Activated CD4-positive, alpha-beta T cell treated with anti-CD3 and anti-CD28 coated beads, Interleukin-2, amount 50 U/mL, for 1 hour (primary cell): ENCODE measurements at places on chromosomes 6 and 20.

DNA sequence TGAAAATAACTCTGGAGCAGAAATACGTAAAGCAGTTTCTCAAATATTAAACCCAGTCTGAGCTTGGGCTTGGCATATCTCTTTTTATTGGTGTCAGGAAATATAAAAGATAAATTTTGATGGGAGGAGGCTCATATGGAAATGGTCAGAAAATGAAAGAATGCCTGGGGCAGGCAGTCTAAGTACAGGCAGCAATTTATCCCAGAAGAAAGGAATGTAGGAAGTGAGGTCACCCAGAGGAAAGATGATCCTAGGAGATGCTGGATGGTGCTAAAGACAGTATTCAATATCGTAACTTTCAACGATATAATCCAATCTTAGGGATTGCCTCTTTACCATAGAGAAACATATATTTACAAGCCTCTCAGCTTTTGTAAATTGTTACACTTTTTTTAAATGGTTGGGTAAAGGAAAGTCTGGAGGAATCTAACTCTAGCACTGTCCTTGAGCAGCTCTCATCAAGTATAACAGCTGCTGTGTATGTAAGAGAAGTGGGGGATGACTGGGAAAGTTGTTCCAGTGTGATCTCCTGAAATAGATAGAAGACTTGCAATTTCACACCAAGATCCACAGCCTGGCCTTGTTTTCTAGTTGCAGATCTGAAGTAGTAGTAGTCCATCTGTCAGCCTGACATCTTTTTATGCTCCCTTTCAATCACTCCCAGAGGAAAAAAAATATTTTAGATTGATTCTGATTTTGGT is 256.9 kb upstream of the SASH1 start:
- DNase-seq, result no peak

DNA sequence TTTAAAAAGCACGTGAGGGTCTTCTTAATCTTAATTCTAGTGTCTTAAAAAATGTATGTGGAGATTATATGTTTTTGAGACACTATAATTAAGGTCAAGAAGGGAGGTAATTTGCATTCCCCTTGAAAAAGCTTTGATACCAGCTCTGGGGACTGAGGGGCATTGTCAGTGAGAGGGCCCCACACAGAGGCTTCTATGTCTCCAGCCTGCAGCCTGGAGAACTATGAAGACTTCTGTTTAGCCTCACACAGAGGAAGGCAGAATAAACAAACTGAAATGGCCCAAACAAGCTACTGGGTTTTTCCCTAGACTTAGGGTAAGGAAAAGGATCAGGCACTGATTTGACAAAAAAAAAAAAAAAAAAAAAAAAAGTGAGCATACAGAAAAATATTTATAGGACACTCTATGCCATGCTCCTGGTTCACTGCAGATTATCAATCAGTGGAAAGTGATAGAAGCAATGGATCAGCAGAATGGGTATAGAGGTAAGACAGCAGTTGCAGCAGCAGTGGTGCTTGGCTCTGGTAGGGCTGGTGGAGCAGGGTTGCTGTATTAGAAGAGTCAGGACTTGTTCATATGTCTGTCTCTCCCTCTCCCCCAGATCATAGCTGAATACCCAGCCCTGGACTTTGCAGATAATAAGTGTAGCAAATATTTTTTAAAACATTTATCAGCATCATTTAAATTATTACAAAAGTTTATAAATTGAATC is 85.4 kb downstream of the KLHL32 start:
- DNase-seq, result no peak

GRCh38 chr6:128422871-128423270 is 97.5 kb downstream of the PTPRK start:
- no peak for DNase-seq

- DNase-seq, result no peak
Observed at GRCh38 chr20:965956-966355, 36.2 kb downstream of the RSPO4 start.

GRCh38 chr6:163414946-163415619 is 565 bp downstream of the QKI start:
- peak; percentile 24 for DNase-seq

DNA sequence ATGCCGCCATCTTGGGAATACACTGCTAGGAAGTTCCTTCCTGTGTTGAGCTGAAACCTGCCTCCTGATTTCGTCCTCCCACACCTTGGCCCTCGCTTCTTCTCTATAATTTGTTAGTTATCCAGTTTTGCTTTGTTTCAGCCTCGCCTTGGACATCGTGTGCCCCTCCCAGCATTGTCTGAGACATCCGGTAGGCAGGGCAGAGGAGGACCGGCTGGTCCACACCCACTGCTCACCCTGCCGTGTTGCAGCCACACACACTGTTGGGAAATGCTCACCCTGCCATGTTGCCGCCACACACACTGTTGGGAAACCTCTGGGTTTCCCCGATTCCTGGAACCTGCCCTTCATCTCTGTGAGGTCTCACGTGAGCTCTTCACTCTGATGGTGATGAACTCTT is 105.1 kb downstream of the CDH4 start:
- DNase-seq, result no peak

DNA sequence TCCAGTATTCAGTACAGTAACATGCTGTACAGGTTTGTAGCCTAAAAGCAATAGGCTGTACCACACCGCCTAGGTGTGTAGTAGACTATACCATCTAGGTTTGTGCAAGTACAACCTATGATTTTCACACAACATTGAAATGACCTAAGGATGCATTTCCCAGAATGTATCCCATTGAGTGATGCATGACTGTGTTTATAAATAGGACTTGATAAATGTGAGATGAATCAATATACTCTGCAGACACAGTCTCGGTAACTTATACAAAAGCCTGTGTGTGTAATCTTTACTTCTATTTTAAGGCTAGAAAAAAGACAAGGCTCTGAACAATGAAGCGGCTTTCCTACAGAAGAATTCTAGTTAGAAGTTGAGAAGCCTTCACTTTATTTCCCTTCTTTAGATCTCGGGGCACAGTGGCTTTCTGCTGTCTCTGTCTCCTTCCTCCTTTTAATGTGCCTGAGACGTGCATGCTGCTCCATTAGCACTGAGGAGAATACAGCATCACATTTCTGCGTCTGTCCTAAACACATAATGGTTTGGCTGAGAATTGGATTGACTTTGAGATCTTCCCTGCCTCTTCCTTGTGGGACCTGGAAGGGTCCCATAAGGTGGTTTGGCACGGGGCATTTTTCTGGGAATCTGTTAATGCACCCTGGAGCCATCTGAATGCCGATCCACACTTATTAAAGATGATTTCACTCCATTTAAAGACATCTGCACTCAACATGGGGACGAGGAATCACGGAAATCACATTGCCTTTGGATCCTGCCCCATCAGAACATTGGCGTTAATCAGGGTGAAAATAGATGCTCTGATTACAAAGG is 112.5 kb downstream of the SCML4 start:
- DNase-seq, result no peak

GRCh38 chr6:138250053-138250452 is 31.8 kb upstream of the PBOV1 start:
- DNase-seq, result no peak

- no peak for DNase-seq
Observed at GRCh38 chr6:150235218-150235617, 92.4 kb downstream of the PPP1R14C start.

- DNase-seq, result no peak
Observed at GRCh38 chr6:144955859-144956258, 670.7 kb downstream of the UTRN start.

DNA sequence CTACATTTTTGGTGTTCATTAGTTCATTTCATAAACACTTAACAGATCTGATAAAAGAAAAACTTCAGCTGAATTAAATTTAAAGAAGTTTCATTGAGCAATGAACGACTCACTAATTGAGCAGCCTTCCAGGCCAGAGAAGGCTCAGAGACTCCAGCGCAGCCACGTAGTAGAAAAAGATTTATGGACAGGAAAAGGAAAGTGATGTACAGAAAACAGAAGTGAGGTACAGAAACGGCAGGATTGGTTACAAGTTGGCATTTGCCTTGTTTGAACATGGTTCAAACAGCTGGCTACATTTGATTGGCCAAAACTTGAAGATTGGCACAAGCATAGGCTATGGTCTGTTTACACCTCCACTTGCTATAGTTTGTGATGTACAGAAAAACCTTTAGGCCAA is 166.3 kb upstream of the DTNBP1 start:
- no peak for DNase-seq
